ENCODE measurements at places on chromosomes 12 and 14. TPM values are rescaled to one million over a fixed set of nuclear protein-coding genes. Genes with fewer than 3 reads are reported as not detected.

DNA sequence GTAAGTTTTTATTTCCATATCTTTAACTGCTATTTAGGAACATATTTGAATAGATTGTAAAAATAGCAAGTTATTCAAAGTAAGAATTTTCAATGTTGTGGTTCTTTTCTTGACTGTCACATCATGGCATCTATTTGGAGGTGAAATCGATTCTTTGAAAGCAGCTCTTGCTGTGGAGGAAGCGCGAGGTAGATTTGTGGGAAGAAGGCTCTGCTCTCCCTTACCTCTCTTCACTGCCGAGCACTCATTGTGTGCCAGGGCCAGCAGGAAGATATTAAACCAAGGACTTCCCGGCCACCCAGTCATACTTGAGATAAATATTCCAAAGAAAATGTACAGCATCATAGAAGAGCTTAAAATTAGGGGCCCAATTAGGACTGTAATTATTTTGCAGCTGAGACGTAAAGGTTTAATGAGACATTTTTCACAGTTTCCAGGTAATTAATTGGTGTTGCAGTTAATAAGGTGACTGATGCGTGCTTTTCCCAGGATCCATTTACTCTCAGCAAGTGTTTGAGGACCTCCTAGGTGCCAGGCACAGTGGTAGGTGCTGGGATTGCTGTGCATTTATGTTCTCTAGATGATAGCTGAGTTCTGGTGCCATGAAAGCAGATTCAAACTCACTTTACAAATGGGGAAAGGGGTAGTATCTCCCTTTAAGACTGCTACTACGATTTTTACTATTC lies 89.2 kb upstream of the DYNC1H1 start:
- no peak for DNase-seq

The PPP2R5C gene
- total RNA-seq, result 138 TPM

The GLS2 gene
- not detected for total RNA-seq

DNA sequence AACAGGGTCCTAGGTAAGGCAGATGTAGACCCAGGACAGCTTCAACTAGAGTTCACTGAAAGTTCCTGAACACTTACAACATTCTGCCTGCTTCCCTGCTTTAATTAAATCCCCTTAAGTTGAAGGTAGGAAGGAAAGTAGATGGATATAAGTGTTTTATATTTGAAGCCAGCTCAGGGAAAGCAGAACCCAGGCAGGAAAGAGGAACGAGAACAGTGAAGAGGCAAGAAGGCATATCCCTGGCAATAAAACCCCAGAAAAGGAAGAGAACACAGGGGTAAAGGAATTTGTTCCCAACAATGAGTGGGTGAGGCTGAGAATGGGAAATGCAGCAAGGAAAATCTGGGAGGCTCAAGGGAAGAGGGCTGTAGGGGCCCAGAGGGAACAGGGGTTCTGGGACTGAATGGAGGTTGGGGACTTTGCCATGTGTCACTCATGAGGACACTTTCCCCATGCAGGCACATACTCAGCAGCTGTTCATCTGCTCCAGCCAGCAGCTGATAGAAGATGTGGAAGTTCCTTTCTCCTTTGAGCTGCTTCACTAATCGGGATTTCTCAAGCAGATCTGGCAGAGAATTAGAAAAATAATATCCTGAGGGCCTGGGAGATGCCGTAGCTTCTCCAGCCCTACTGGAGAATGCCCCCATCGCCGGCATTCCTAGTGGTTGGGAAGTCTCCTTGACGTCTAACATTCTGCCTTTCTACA lies 3.7 kb downstream of the MYO1A start:
- DNase-seq, result peak; percentile 87

- no peak for DNase-seq
These were observed 38.8 kb downstream of the SLC15A5 start for GRCh38 chr12:16238661-16239060.

DNA sequence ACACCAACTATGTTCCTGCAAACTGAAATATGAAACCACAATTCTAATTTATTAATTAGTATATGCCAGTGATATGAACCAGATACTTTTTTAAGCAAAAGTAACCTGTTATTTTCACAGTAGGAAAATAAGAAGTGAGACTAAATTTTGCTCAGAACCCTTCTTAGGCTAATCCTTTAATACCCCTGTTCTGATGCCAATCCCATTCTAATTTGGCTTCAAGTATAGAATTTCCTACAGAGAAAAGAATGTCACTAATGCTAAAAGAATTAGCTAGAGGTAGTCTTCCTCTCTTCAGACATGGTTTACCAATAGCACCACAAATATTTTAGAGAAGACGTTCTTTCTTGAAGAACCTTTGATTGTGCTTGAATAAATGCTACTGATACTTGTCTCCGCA lies 758.4 kb downstream of the FLRT2 start:
- DNase-seq, result no peak

The RNASE11 gene
- not detected for total RNA-seq

DNA sequence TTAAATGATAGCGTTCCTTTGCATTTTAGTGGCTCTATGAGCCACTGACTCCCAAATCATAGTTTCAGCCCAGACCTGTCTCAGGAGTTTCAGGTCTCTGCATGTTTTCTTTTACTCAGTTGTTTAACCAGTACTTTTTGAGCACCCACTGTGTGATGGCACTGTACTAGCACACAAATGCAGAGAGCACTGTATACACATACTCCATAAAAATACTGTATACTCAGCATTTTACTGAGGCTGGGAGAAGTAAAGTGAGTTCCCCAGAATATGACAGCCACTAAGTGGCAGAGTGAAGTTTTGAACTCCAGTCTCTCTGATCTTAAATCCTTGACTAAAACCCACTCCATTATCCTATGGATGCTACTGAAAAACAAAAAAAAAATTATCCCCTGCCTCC lies 76.0 kb upstream of the HSPB8 start:
- no peak for DNase-seq

GRCh38 chr14:105589161-105589925 lies 63.0 kb downstream of the TMEM121 start:
- DNase-seq, result no peak

DNA sequence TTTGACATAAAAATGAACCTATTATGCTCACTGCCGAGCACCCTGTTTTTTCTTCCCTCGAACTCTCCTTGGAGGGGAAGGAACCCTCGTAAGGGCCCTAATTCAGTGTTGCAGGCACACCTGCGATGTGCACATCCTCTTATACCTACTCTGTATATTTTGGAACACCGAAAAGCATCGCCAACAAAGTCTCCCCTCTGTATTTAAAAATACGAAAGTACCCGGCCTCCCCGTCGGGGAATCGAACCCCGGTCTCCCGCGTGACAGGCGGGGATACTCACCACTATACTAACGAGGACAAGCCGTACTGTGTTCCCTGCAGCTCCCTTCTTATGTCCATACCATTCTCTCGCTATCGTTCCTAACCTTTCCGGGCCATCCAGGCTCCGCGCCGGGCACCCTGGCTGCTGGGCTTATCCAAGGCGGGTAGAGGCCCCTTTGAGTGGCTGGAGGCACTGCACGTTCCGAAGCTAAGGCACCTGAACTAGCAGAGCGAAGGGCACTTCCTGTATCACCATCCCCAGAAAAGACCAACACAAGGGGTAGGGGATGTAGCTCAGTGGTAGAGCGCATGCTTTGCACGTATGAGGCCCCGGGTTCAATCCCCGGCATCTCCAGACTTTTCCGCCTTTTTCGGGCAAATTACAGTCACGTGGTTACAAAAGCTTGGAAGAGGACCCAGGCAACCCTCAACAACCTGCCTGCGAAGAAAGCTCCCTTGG lies 25.1 kb upstream of the UBC start:
- DNase-seq, result peak; percentile 97

The MYO1A gene
- not detected for total RNA-seq

The SERPINA12 gene
- total RNA-seq, result not detected

The C14orf39 gene
- total RNA-seq, result 1.9 TPM

The CSRNP2 gene
- total RNA-seq, result 92.5 TPM

GRCh38 chr12:3035815-3036702 lies 41.1 kb upstream of the TSPAN9 start:
- peak; percentile 47 for DNase-seq

- no peak for DNase-seq
These were observed 59.1 kb downstream of the LRP6 start for GRCh38 chr12:12207746-12208145.

DNA sequence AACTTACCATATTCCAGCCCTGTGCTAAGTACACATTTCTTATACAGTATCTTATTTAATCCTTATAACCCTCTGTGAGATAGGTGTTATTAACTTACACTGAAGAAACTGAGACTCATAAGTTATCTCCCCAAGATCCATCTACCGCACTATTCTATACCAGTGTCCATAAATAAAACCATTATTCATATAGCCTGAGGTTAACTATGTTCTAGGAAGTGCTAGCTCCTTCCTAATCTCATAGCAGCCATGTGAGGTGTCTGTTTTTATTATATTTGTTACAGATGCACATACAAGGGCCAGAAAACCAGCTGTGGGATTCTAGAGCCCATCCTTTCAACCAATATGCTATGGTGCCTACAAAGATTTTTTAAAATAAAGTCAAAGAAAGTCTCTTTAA lies 100.3 kb upstream of the RAP1B start:
- no peak for DNase-seq

The FAM186B gene
- 0.10 TPM for total RNA-seq

- no peak for DNase-seq
These were observed 254.0 kb upstream of the NOVA1 start for GRCh38 chr14:26851793-26852192.

The JPH4 gene
- total RNA-seq, result 0.10 TPM

The PTPRR gene
- 0.94 TPM for total RNA-seq

- no peak for DNase-seq
These were observed 175.3 kb downstream of the TMEM121 start for GRCh38 chr14:105701456-105702274.

- DNase-seq, result peak; percentile 67
These were observed 183.6 kb upstream of the G2E3 start for GRCh38 chr14:30375296-30375892.

DNA sequence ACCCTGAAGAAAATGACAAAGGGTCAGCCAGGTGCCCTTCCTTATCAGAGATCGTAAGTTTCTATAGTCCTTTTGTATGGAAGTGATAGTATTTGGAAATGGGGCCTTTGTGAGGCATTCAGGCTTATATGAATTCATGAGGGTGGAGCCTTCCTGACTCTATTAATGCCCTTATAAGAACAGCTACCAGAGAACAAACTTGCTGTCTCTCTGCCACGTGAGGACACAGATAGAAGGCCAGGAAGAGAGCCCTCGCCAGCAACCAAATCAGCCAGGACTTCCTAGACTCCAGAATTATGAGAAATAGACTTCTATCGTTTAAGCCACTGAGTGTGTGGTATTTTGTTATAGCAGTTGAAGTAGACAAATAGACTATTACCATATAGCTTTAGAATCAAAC lies 36.7 kb downstream of the TRMT5 start:
- no peak for DNase-seq

- no peak for DNase-seq
These were observed 77.3 kb downstream of the PDE3A start for GRCh38 chr12:20445687-20446086.

The SYT1 gene
- total RNA-seq, result 6.8 TPM

DNA sequence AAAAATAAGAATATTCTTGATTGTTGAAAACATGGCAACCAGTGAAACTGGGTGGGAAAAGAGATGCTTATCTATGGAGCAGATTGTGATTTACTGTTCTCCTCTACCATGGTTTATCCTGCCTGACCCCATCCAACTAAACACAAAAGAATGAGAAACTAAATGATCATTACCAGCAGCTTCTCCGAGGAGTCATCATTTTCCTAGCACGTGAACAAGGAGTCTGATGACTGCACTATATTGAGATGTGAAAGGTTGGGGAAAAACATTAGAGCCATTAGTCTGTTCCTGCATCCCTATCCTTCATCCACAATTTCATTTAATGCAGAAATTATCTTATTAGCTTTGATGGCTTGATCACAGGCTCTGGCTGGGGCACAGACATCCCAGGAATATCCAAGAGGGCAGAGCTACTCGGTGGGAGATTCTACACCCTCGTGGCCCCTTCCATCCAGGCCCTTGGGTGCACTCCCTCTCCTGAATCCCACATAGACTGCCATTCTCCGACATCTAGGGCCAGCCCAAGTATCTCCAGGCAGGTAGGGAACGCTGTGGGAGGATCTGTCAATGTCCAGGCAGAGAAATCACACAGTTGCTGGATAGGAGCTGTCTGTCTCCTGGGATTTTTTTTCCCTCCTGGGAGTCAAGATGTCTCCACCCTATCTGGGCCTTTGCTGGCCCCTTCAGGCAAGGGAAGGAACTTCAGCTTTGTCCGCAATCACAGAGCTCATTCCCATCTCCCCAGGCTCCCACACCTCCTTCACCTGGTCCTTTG lies 43.3 kb upstream of the DHRS4 start:
- DNase-seq, result peak; percentile 39

The NFE2 gene
- not detected for total RNA-seq

- no peak for DNase-seq
These were observed 205.0 kb downstream of the BMP4 start for GRCh38 chr14:53751650-53752049.

The OAS1 gene
- not detected for total RNA-seq

DNA sequence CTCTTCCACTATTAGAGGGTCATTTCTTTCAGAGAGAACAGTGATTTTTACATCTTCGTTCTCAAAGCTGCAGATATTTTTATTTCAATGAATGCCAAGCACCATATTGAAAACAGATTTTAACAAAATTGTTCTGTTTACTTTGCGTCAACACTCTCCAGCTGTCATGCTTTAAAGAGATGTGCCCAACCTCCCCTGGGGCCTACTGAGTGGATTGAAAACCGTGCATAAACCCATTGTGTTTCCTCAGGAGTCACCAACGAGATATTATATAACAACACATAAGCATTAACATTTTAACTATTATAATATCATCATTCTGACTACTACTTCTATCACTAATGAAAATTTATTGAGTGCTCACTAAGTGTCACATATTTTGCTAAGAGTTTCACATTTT lies 81.6 kb downstream of the MYF5 start:
- no peak for DNase-seq

The SMCO2 gene
- total RNA-seq, result not detected

- no peak for DNase-seq
These were observed 65.9 kb downstream of the ITPR2 start for GRCh38 chr12:26767116-26767515.

The CYP27B1 gene
- 72.6 TPM for total RNA-seq

DNA sequence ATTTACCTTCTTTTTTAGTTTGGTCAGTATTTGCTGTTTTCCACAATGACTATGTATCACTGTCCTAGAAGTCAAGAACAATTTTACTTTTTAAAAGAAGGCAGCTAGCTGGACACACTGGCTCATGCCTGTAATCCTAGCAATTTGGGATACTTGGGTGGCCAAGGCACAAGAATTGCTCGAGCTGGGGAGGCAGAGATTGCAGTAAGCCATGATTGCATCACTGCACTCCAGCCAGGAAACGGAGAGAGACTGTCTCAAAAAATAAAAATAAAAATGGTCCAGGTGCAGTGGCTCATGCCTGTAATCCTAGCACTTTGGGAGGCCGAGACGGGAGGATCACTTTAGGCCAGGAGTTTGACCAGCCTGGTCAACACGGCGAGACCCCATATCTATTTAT lies 28.3 kb downstream of the MDM1 start:
- peak; percentile 73 for DNase-seq
